Stimulated activated CD4-positive, alpha-beta T cell treated with anti-CD3 and anti-CD28 coated beads, Interleukin-15, amount 100 ng/mL, for 24 hours (primary cell): ENCODE measurements at places on chromosomes 11 and 22.

- peak; percentile 37 for DNase-seq
Measured at GRCh38 chr11:72041364-72042063, 38.8 kb downstream of the NUMA1 start.

DNA sequence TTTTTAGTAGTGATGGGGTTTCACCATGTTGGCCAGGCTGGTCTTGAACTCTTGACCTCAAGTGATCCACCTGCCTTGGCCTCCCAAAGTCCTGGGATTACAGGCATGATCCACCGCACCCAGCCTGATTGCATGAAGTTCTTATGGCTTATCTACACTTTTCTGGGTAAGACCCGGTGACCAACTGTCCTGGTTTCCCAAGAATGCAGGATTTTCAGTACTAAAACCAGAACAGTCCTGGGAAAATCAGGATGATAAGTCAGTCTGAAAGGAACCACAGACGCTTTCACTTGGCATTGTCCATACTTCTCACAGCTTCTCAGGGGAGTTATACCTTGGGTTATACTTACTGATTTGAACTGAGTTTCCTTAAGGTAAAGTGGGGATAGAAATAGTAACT is 1.4 kb upstream of the BPIFC start:
- DNase-seq, result no peak

- DNase-seq, result no peak
Measured at GRCh38 chr11:61806785-61807184, 10.0 kb downstream of the FADS1 start.

GRCh38 chr11:87097582-87097981 is 59.8 kb downstream of the TMEM135 start:
- DNase-seq, result peak; percentile 37

- DNase-seq, result peak; percentile 53
Measured at GRCh38 chr22:20885557-20886323, 26.9 kb downstream of the SNAP29 start.

- no peak for DNase-seq
Measured at GRCh38 chr22:38162881-38163843, 18.5 kb downstream of the PLA2G6 start.

GRCh38 chr11:106278391-106278790 is 200.9 kb downstream of the AASDHPPT start:
- DNase-seq, result no peak

DNA sequence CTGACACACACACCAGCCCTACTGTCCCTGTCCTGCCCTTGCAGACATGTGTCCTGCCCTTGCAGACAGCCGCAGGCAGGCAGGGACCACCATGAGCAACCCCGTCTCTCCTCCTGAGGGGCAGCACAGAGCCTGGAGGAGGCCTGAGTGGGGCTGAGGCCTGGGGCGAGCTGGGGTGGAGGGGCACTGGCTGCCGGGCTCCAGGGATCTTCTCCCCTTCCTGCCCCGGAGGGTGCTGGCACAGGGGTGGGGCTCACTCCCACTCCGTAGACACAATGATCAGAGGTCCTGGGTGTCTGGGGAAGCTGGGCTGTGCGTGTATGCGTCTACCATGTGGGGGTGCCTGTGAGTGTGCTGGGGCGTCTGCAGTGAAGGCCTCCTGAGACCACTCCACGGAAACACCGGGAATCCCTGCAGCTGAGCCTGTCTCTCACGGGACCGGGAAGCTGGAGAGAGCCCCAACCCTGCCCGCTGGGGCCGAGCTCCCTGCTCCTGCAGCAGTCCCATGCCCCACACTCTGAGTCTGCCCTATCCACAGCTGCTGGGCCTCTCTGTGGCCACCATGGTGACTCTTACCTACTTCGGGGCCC is 588 bp downstream of the TSPAN32 start:
- peak; percentile 45 for DNase-seq

DNA sequence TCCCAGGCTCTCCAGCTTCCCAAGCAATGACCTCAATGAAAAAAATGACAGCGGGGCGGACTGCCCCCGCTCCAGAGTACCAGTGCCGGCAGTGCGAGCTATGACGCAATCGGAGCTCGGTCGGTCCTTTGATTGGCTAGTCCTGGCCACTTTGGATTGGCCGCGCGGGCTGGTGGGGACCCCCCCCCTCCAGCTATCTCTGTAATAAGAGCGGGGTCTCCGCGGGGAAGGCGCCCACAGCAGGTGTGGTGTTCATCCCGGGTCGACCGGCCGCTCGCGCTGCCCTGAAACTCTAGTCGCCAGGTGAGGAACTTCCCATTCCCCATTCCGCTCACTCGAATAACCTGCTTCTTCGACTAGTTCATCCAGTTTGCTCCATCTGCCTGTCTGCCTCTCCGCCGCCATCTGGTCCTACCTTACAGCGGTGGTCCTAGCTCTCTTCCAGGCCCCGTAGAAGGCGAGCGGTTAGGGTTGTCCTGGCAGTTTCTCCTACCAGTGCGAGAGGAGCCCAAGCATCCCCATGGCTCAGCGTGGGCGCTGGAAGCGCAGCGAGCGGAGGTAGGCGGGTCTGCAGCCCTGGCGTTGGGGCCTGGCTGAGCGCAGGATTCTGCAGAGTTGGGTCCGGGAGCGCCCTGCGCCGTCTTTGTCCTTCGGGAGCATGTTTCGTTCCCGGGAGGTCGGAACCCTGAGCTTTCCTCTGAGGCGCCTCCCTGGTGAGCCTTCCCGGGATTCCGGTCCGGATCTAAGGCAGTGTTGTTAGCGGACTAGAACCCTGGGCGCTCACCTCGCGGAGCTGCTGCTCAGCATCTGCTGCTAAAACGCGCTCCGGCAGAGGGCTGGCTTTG is at the start of gene CALCB:
Gene CALCB (plus strand): TSS at position 233 of the 845 bp plus-strand sequence. CDS start 1,126 bp downstream, outside the sequence.
- peak; percentile 64 for DNase-seq

- no peak for DNase-seq
Measured at GRCh38 chr11:28393348-28393747, 285.2 kb downstream of the METTL15 start.

DNA sequence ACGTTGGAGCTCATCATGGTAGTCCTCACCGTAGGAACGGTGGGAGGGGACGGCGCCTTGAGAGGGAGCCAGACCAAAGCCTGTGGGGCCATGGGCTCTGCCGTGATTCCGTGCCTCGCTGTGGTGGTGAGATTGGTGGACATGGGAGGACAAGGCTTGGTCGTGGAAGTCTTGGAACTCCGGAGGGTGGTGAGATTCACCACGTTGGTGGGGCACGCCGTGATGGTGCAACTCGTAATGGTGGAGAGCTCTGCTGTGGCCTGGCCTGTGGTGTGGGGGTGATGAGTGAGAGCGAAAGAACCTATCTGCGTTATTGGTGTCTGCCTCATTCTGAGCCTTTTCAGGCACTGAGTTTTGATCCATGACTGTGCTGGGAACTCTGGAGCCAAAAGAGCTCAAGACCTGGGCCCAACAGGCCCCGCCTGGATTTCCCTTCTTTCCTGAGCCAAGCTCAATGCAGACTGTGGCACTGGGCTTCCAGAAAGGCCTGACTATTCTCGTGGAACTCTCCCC is at the start of gene CATSPER1:
Gene CATSPER1 (minus strand): TSS at position 463 of the 513 bp plus-strand sequence. CDS start 100 bp downstream, at position 363.
- DNase-seq, result no peak

- no peak for DNase-seq
Measured at GRCh38 chr11:69915151-69915500, 95.9 kb upstream of the FGF3 start.

DNA sequence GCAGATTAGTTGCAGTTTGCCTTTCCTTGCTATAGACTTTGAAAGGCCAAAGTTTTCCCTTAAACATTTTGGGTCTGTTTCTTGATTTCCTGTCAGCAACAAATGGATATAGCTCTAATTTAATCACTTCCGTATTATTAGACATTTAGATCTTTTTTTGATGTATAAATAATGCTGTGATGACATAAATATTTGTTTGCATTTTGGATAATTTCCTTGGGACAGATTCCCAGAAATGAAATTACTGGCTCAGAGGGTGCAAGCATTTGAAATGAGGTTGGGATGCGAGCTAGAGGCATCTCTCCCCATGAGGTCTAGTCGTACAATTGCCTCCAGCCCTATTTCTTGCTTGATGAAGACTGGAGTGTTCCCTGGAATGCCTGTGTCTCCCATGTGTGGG is 94.2 kb downstream of the TBC1D22A start:
- no peak for DNase-seq

- DNase-seq, result no peak
Measured at GRCh38 chr22:35559354-35560005, 18.8 kb downstream of the RASD2 start.

DNA sequence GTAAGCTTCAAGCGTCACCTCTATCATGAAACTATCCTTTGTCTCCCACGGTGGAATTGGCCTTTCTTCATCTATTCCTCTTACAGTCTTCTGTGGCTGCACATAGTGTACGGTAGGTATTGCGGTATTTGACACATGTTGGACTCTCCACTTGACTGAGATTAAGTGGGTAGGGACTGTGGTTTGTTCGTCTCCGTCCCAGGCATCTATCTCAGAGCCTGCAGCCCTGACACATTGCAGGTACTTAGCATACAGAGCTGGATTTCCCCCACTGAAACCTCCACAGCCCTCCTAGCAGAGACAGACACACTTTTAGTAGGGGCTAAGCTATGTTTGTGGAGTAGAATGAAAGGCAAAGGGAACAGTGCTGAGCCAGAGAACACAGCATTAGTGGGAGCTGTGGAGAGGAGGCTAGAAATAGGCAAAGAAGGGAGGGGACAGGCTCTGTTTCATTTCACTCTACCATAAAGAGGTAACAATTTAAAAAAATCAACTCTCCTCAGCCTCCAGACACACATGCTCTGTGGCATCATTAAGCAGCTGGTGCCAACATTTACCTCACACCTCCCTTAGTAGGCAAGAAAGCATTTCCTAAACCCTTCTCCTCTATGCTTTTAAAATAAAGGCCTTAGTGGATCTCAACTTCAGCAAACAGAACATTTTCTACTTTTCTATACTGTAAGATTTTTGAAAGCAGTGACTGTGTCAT is 277.5 kb downstream of the KIRREL3 start:
- no peak for DNase-seq

DNA sequence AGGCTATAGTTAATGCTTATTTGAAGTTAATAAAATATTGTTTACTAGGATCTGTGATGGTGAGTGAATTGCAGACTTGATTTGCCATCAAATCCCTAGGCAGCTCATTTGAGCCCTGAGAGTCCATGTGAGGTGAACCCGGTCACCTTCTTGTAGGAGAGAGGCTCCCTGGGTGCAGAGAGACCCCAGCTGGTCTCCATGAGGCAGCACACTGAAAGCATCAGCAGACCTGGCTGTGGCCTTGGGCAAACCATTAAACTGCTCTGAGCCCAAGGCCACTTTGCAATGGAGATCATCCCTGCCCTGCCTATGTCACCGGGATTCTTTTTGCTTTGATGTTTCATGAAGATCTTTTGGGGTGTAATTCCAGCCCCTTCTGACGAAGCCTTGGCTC is 125.2 kb downstream of the MICAL2 start:
- no peak for DNase-seq

GRCh38 chr22:17803609-17804270 is 29.5 kb upstream of the BID start:
- no peak for DNase-seq

- no peak for DNase-seq
Measured at GRCh38 chr22:22087854-22088657, 105.5 kb upstream of the TOP3B start.

DNA sequence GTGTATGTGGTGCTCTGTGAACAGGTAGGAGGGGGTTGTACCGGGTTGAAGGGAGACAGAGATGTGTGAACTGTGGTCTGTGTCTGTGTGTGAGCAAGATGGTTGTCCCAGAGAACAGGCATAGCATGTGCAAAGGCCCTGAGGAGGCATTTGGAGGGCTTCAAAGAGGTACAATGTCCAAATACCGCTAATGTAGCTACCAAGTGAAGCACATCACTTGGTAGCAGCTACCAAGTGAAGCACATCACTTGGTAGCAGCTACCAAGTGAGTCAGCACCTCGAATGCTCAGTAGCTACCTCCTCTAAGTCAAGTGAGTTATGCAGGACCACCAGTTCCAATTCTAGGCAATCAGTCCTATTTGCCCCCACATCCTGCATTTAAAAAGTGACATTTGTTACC is 72.4 kb downstream of the KIAA1671 start:
- no peak for DNase-seq

DNA sequence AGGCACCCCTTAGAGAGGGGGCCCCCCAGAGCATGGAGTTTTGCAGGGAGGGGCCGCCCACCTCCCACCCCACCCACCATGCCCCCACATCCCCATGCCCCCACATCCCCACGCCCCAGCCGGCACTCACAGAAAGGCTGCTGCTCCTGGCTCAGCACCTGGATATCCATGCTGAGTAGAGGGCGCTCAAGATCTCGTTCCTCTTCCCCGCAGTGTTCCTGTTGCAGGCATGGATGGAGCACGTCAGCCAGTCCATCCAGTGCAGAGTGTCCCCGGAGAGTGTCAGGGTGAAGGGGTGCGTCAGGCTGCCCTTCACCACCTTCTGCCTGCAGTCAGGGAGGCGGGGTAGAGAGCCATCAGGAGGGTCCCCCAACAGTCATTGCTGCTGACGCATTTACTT is 156.2 kb downstream of the CRYBB2 start:
- no peak for DNase-seq

DNA sequence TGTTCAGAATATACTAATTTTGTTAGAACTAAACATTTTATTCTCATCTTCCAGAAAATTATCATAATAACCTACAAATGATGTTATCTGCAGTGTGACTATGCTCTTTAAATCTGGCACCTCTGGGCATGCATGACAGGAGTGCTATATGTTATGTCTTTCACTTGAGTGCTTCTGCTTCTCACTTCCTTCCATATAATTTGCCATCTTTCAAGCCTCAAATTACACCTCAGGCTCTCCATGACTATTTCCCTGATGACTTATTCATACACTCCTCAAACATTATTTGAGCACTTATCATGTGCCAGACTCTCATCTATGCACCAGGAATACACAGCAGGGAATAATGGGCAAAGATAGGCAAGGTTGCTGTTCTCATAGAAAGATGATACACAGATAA is 219.3 kb upstream of the POU2AF2 start:
- DNase-seq, result no peak

DNA sequence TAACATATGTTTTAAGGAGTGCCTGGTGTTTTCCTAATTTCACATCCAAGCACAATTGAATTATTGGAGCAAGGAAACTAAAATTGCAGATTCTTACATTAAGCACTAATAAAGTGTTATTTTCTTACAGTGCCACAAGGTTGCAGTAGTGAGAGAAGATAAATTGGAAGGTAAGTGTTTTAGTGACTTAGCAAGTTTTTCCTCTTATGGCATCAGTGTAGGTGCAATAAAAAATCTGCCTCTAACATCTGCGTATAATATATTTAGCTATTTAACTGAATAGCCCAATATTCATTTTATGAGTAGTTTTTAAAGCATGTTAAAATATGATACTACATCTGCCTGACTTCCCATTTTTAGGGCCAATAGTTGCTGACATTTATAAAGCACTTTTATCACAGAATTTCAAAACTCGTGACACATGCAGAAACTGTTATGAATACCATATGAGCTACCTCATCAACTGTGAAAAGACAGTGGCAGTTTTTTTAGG is 19.0 kb downstream of the POLD3 start:
- DNase-seq, result no peak
